ENCODE measurements at places on chromosomes 11 and 22. TPM values are rescaled to one million over a fixed set of nuclear protein-coding genes. Genes with fewer than 3 reads are reported as not detected.

The ATG2A gene
- 20.0 TPM for total RNA-seq

The UBQLN3 gene
- under 0.01 TPM for total RNA-seq

The SHISAL1 gene
- total RNA-seq, result 52.5 TPM

The OR52I2 gene
- not detected for total RNA-seq
